Activated naive CD4-positive, alpha-beta T cell (primary cell): ENCODE measurements at places on chromosomes 1 and 21.

GRCh38 chr1:217373761-217374701 lies 256.9 kb downstream of the GPATCH2 start:
- DNase-seq, result no peak

GRCh38 chr1:32275424-32275823 lies 16.5 kb upstream of the HDAC1 start:
- DNase-seq, result no peak

GRCh38 chr1:180551997-180552396 lies 6.8 kb upstream of the OVAAL start:
- no peak for DNase-seq

- no peak for DNase-seq
Measured at GRCh38 chr1:212782422-212783154, 9.0 kb downstream of the NSL1 start.

DNA sequence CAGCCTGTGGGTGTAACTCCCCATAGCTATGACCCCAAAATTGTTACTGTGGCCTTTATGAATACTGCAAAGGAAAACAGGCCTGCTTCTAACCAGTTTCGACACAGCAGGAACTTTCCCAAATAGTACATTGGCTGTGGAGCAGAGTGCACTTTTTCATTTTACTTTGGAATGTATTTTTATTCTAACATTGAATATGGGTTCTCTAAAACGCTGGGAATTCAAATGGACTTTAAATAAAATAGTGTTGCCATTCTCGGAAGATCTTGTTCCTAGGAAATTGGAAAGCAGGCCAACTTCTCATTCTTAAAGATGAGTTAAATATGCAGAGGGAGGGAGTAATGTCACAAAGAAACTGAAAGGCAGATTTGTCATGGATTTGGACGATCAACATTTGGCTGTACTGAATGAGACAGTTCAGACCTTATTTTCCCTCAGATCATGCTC lies 39.6 kb upstream of the ARHGAP29 start:
- DNase-seq, result no peak
